Mesothelial cell of epicardium (in vitro differentiated cells): ENCODE measurements at places on chromosomes 6 and 20. TPM values are rescaled to one million over a fixed set of nuclear protein-coding genes. Genes with fewer than 3 reads are reported as not detected.
A peak's percentile ranks its signal among the peaks of the same experiment; 100 is the strongest.

PRND gene
- 0.05 TPM in 1 of 3 replicates, not detected in the others for total RNA-seq

- no peaks in the 10 kb centered on the region for H3K36me3 ChIP-seq
- H3K27me3 ChIP-seq, result no peaks in the 10 kb centered on the region
- no peaks in the 10 kb centered on the region for H3K4me1 ChIP-seq
Measured at GRCh38 chr6:153424719-153425400, 293.8 kb upstream of the RGS17 start.

- H3K36me3 ChIP-seq, result no peaks in the 10 kb centered on the region
- H3K27ac ChIP-seq, result no peak overlapping the region
- no peak overlapping the region for H3K4me3 ChIP-seq
- no peaks in the 10 kb centered on the region for H3K27me3 ChIP-seq
- peaks cover 5% of the 10 kb centered on the region for H3K4me1 ChIP-seq
Measured at GRCh38 chr6:98724537-98724936, 109.8 kb upstream of the POU3F2 start.

GRCh38 chr20:47035026-47035590 is 140.5 kb downstream of the EYA2 start:
- no peak overlapping the region for H3K4me3 ChIP-seq
- peaks cover 39% of the 10 kb centered on the region for H3K4me1 ChIP-seq
- H3K27me3 ChIP-seq, result no peaks in the 10 kb centered on the region
- DNase-seq, result no peak
- H3K36me3 ChIP-seq, result peaks cover 2% of the 10 kb centered on the region
- peak overlapping the region; percentile 69 for H3K27ac ChIP-seq

DNA sequence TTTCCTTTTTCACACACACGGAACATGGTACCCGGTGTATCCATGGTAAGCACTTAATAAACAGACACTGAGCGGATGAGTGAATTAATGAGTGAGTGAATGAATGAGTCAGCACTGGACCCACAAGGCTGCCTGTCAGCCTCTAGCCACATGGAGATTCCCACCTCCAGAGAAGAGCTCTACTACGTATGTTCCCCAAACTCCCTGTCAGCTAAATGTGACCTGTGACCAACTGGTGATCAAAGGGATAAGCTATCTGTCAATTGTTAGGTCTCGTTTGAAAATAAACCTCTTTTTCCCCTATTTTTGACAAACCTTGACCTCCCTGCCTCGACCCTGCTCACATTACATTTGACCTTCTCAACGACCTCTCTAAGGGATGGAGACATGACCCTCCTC is 24.5 kb upstream of the TAF8 start:
- H3K4me3 ChIP-seq, result no peak overlapping the region
- peaks cover 12% of the 10 kb centered on the region for H3K4me1 ChIP-seq
- H3K27ac ChIP-seq, result no peak overlapping the region
- no peak for DNase-seq
- peaks cover 2% of the 10 kb centered on the region for H3K36me3 ChIP-seq
